Bronchial epithelial cell (primary cell): ENCODE measurements at places on chromosomes 4 and X. TPM values are rescaled to one million over a fixed set of nuclear protein-coding genes. Genes with fewer than 3 reads are reported as not detected.

GRCh38 chrX:68822641-68823410, 6.0 kb upstream of the EFNB1 start:
- DNase-seq, result no peak

- DNase-seq, result no peak
Observed at GRCh38 chr4:159256037-159256436, 153.2 kb downstream of the RAPGEF2 start.

GRCh38 chr4:143282211-143282707, 54.4 kb upstream of the GAB1 start:
- no peak for DNase-seq

IL21 gene
- not detected in 2 replicates for total RNA-seq

GPR173 gene
- under 0.01 TPM in 1 of 2 replicates, not detected in the other for total RNA-seq

HS6ST2 gene
- 9.7 and 16.8 TPM in 2 replicates for total RNA-seq

CXXC4 gene
- total RNA-seq, result under 0.01 TPM in 1 of 2 replicates, not detected in the other

SSX3 gene
- not detected in 2 replicates for total RNA-seq

STPG2 gene
- total RNA-seq, result 0.13 TPM in 1 of 2 replicates, not detected in the other

GAB1 gene
- 5.0 and 10.8 TPM in 2 replicates for total RNA-seq

NXF2B gene
- total RNA-seq, result not detected in 2 replicates

FREM3 gene
- not detected in 2 replicates for total RNA-seq
